ENCODE measurements at places on chromosomes 3 and 15. TPM values are rescaled to one million over a fixed set of nuclear protein-coding genes. Genes with fewer than 3 reads are reported as not detected.

- DNase-seq: no peak
- H3K36me3 ChIP-seq: no peaks in the 10 kb centered on the region
- H3K4me1 ChIP-seq: no peaks in the 10 kb centered on the region
Measured at GRCh38 chr15:96181873-96182301, 148.6 kb upstream of the NR2F2 start.

DNA sequence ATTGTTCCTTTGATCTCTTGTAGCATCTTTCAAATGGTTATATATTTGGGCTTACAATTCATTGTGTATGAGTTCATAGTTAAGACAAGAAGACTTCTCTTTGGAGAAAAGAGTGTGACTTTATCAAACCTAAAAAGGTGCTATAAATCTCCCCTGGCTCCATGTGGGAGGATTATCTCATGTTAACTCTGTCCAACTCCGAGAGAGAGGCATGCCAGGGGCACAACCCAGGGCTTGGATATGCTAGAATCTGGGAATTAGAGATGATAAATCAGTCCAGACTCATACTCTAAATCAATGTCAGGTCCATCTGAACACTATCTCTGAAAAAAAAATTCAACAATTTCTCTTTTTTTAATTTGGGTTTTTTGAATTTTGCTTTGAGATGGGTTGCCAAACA, 462.8 kb downstream of the TUSC7 start:
- no peak overlapping the region for H3K4me3 ChIP-seq
- no peaks in the 10 kb centered on the region for H3K4me1 ChIP-seq
- H3K36me3 ChIP-seq: no peaks in the 10 kb centered on the region
- DNase-seq: no peak
- no peak overlapping the region for H3K27ac ChIP-seq

DNA sequence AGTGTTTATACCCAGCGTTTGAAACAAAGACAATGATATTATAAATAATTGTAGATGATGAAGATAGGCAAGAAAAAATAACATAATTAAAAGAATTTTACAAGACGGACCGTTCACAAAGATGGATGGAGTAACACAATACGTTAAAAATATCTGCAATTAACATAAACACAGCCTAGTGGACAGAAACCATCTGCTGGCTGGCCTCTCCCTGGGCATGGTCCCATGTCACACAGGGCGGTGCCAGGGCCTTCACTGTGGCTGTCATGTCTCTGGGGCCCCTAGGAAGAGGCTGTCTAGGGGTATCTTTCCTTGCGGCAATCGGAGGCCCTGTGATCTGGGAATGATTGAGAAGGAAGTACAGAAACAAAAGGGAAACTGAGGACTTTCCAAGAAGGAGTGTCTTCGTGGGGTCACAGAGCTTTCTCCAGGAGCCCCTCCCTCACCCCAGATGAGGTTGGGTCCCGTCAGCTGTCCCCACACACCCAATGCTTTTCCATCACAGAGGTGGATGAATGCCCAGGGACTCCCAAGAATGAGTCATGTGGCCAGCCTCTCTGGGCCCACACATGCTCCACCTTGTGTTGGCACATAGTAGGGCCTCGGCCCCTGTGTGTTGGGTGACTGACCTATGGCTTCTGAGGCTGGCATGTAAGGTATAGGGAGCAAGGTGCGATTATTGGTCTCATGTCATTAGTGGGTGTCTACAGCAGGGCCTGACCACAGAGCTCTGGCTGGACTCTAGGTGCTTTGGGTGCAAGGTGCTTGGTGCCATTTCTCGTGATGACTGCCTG, 87.1 kb downstream of the DNAJB8 start:
- no peaks in the 10 kb centered on the region for H3K36me3 ChIP-seq
- H3K4me1 ChIP-seq: peaks cover 5% of the 10 kb centered on the region
- H3K27me3 ChIP-seq: no peaks in the 10 kb centered on the region
- no peak overlapping the region for H3K27ac ChIP-seq
- DNase-seq: no peak
- H3K4me3 ChIP-seq: no peak overlapping the region

DNA sequence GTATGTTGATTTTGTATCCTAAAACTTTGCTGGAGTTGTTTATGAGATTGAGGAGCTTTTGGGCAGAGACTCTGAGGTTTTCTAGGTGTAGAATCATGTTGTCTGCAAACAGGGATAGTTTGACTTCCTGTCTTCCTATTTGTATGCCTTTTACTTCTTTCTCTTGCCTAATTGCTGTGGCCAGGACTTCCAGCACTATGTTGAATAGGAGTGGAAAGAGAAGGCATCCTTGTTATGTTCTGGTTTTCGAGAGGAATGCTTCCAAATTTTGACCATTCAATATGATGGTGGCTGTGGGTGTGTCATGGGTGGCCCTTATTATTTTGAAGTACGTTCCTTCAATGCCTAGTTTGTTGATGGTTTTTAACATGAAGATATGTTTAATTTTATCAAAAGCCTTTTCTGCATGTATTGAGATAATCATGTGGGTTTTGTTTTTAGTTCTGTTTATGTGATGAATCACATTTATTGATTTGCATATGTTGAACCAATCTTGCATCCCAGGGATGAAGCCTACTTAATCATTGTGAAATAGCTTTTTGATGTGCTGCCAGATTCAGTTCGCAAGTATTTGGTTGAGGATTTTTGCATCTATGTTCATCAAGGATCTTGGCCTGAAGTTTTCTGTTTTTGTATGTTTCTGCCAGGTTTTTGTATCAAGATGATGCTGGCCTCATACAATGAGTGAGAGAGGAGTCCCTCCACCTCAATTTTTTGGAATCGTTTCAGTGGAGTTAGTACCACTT, 188.1 kb downstream of the MINAR1 start:
- no peaks in the 10 kb centered on the region for H3K36me3 ChIP-seq
- H3K4me1 ChIP-seq: no peaks in the 10 kb centered on the region
- DNase-seq: no peak
- H3K4me3 ChIP-seq: no peak overlapping the region
- H3K27ac ChIP-seq: no peak overlapping the region
- H3K27me3 ChIP-seq: no peaks in the 10 kb centered on the region

DNA sequence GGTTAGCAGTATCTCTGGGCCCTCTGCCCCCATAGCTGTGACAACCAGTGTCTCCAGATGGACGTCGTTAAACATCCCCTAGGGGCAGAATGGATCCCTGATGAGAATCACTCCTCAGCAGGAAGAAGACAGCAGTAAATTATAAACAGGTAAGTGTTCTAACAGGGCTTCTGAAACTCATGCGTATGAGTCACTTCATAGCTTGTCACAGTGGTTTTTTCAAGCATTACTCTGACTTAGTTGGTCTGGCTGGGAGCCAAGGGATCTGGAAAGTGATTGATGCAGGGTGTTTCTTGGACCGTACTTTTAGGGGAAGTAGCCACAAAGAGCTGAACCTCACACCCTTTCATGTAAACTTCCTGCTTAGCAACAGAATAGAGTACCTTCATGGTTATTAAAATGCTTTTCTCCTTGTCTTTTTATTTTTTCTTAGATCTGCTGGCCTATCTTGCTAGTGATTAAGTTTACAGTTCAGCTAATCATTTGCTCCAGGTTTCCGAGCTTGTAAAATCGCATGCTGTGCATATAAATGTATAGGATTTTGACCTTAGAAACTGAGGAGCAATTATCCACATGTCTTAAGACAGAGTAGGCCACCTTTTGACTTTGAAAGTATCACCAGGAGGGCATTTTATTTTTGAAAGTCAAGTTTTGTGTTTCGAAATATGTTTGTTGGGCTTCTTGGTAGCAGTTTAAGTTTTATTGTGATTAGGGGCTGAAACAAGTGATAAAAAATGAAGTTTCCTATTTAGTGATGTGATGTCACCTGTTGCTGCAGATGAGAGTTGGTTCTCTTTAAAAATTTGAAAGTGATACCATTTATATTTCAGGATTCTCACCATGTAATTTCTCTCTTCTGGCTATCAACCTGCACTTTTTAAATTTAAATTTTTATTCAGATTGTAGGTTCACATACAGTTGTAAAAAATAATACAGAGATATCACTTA, 333.9 kb downstream of the PTPRG start:
- no peaks in the 10 kb centered on the region for H3K27me3 ChIP-seq
- no peak overlapping the region for H3K4me3 ChIP-seq
- no peaks in the 10 kb centered on the region for H3K36me3 ChIP-seq
- H3K4me1 ChIP-seq: no peaks in the 10 kb centered on the region
- peak overlapping the region; percentile 18 for H3K27ac ChIP-seq

DNA sequence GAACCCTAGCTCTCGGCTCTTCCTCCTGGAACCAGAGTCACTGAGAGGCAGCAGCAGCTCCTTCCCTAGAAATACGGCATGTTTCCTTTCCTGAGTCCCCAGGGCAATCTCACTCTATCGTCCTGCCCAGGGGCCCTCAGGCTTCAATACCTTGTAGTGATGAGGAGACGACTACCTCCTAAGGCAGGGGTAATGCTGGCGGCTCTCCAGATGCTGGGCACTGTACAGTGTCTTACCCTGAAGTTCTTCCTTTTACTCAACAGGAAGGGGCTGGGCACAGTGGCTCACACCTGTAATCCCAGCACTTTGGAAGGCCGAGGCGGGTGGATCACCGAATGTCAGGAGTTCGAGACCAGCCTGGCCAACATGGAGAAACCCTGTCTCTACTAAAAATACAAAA, 13.5 kb downstream of the TMEM44 start:
- H3K27ac ChIP-seq: no peak overlapping the region
- H3K27me3 ChIP-seq: no peaks in the 10 kb centered on the region
- no peaks in the 10 kb centered on the region for H3K4me1 ChIP-seq
- no peaks in the 10 kb centered on the region for H3K36me3 ChIP-seq

GRCh38 chr15:92393071-92393979, at the start of gene ST8SIA2:
Gene ST8SIA2 (plus strand): TSS chr15:92393881. CDS start chr15:92394065, 184 bp downstream.
- no peaks in the 10 kb centered on the region for H3K4me1 ChIP-seq
- no peaks in the 10 kb centered on the region for H3K36me3 ChIP-seq
- H3K27me3 ChIP-seq: peaks cover 9% of the 10 kb centered on the region

DNA sequence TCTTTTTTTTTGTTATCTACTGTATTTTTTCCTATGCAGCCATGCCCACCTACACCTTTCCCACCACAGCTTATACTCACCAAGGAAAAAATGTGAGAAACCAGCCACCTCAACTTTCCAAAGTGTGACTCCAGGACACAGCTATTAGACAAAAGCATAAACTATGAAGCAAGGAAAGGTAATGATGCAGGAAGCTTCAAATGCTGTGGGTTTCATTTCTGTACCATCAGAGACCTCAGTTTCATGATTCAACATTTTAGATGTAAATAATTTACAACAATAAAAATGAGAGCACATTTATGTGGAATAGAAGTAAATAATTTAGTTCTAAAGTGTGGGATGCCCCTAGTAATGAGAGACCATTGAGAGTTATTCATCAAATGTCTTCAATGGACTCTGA, 115.1 kb downstream of the CDIN1 start:
- H3K36me3 ChIP-seq: no peaks in the 10 kb centered on the region
- no peaks in the 10 kb centered on the region for H3K4me1 ChIP-seq
- DNase-seq: no peak
- H3K27ac ChIP-seq: no peak overlapping the region

DNA sequence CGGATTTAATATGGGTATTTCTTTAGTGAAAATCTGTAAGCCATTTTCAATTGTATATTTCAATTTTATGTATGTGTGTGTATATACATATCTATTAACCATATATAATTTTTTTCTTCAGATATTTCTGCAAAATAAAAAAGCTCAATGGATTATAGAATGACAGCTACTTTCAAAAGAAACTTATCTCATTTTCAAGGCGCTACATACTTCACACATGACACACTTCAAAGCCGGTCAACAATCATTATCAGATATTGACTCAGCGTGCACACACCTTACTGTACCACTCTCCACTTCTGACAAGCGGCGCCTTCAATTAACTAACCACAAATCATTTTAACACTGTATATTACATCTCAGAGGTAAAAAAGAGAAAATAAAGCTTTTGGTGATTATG, 39.6 kb downstream of the ATP13A3 start:
- H3K27me3 ChIP-seq: no peaks in the 10 kb centered on the region
- H3K4me1 ChIP-seq: peaks cover 6% of the 10 kb centered on the region
- peaks cover 6% of the 10 kb centered on the region for H3K36me3 ChIP-seq
- H3K27ac ChIP-seq: no peak overlapping the region

DNA sequence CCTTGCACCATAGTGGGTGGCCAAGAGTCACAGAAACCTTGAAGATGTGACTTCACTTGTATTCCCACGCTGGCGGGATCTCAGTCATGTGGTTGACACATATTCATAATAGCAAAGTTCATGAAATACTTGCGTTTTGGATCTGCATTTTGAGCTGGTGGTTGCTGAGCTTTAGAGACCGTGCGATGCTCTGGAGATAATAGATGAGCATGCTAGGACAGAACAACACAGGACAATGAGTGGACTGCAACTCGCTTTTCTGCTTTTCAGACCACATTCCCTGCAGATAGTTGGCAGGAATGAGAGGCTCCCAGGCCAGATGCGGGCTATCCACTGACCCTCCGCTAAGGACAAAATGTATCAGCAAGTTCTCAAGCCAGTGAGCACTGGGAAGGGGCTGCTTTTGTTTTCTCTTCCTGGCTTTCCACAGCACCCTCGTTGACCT, 13.8 kb upstream of the STARD5 start:
- H3K4me3 ChIP-seq: no peak overlapping the region
- no peak overlapping the region for H3K27ac ChIP-seq
- no peaks in the 10 kb centered on the region for H3K4me1 ChIP-seq
- no peaks in the 10 kb centered on the region for H3K36me3 ChIP-seq
- no peaks in the 10 kb centered on the region for H3K27me3 ChIP-seq

DNA sequence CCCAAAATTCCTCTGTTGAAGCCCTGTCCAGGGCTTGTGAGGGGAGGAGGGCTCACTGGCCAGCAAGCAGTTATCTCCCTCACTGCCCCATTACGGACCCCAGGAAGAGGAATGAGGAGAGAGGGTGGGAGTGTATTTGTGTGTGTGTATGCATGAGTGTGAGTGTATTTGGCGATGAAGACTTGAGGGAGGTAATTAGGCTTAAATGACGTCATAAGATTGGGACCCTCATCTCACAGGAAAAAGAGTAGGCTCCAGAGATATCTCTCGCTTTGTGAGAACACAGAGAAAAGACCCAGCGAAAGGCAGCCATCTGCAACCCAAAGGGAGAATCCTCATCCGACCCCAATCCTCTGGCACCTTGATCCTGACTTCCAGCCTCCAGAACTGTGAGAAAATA, 32.2 kb downstream of the ADCY5 start:
- H3K27me3 ChIP-seq: no peaks in the 10 kb centered on the region
- no peaks in the 10 kb centered on the region for H3K36me3 ChIP-seq
- no peaks in the 10 kb centered on the region for H3K4me1 ChIP-seq
- no peak for DNase-seq
- H3K4me3 ChIP-seq: no peak overlapping the region
- no peak overlapping the region for H3K27ac ChIP-seq

DNA sequence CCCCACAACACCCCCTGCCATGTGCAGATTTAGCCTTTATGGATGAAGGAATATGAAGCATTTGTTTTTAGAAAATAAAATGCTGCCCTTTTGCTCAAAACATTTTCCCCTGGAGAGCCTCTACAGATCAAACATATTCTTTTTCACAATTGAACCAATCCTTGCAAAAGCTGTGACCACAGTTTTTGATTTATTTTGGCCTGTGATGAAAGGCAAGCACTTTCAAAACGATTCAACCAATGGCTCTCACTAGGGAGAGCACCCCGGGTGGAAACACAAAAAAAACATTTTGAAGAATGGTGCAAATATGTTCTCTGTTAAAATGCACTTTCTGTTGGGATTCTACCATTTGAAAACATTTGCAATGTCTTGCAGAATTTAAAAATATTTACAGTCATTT, 476.0 kb upstream of the ONECUT1 start:
- H3K36me3 ChIP-seq: no peaks in the 10 kb centered on the region
- H3K4me1 ChIP-seq: no peaks in the 10 kb centered on the region
- H3K4me3 ChIP-seq: no peak overlapping the region
- no peak overlapping the region for H3K27ac ChIP-seq
- no peaks in the 10 kb centered on the region for H3K27me3 ChIP-seq

The SRGAP3 gene
- total RNA-seq: 3.4 TPM

The KY gene
- not detected for total RNA-seq

The ST6GAL1 gene
- 585 TPM for total RNA-seq

The PRSS50 gene
- total RNA-seq: 0.10 TPM

The GOLGA6D gene
- not detected for total RNA-seq

The CFAP44 gene
- total RNA-seq: 33.8 TPM

The TWF2 gene
- total RNA-seq: 60.3 TPM

The MYO5A gene
- total RNA-seq: 45.3 TPM
